NCI-H2029 (cell line): ENCODE measurements at places on chromosomes 4 and X.

DNA sequence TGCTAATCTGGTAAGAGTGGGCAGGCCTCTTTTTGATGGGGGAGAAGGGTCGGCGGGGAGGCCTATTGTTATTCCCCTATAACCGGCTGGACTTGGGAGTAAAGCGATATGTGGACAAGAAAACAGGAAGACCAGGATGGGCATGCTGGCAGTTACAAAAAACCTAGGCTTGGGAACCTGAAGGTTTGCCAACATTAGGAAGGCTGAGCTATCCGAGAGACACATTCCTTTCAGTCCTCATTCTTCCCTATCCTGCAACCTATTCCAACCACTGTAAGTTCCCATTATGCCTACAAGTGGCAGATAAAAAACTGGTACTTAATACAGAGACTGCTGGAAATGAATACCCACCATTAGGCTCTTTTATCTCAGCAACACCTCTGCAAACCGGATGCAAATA lies 32.4 kb upstream of the CT47C1 start:
- no peak for DNase-seq

- DNase-seq: no peak
Observed at GRCh38 chrX:121558886-121559285, 511.5 kb downstream of the GLUD2 start.

- no peak for DNase-seq
Observed at GRCh38 chr4:7770224-7771050, 169.2 kb downstream of the AFAP1 start.

- DNase-seq: no peak
Observed at GRCh38 chr4:82851885-82852750, 38.8 kb downstream of the SEC31A start.
